ENCODE measurements at places on chromosomes 5 and 9.

DNA sequence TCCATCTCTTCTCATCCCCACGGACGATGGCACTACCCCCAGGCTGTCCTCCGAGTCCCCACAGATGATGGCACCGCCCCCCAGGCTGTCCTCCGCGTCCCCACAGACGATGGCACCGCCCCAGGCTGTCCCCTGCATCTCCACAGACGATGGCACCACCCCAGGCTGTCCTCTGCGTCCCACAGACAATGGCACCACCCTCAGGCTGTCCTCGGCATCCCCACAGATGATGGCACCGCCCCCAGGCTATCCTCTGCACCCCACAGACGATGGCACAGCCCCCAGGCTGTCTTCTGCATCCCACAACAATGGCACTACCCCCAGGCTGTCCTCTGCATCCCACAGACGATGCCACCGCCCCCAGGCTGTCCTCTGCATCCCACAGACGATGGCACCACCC lies 57.4 kb upstream of the PTCH1 start:
- DNase-seq, result no peak

GRCh38 chr5:15703901-15704300 lies 203.9 kb downstream of the FBXL7 start:
- DNase-seq, result no peak

DNA sequence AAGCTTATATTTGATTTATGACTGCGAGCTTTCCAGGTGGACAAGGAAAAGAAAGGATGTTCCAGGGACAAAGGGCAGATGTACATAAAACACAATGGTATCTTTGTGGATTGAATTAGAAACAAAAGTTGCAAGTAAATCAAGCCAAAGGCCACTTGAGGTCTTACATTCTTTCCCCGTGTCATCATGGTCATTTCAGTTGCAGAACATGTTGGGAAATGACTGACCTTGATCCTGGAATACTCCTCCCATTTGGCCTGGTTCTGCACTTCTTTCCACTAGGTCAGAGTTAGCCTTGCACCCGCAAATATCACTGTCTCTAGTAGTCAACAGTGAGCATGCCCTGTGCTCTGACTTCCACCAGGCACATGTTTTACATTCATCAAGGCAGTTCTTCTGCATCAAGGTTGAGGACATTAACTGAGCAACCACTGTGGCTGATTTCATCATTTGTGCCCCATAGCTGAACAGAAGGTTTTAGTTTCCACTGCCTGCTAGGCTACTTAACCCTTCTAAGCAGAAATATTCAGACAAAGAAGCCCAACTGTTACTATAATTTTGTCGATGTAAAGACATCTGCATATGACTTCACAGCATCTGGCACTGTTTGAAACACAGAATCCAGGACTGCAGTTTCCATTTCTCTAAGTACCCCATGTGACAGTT lies 1161.7 kb upstream of the DMAC1 start:
- DNase-seq, result no peak

GRCh38 chr9:74497748-74498620 lies 849 bp downstream of the RORB start:
- peak; percentile 14 for DNase-seq

DNA sequence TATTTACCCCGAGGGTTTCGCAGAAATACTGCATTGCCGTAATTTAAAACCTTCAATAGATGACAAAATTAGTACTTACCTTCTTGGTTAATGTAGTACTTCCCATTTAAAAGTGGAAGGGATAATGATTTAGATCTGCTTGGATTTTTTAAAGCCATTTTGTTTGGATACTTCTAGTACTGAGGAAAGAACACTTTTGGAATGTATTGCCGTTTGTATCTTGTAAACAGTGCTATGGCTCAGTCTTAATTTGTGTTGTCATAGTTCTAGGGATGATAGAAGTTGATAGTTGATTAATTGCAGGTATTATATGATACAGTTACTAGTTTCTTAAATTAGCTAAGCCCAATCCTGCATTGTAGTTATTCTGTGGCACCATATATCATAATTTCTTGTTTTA lies 33.1 kb downstream of the TNPO1 start:
- no peak for DNase-seq

GRCh38 chr5:35876454-35876853 lies 19.8 kb downstream of the IL7R start:
- DNase-seq, result no peak

DNA sequence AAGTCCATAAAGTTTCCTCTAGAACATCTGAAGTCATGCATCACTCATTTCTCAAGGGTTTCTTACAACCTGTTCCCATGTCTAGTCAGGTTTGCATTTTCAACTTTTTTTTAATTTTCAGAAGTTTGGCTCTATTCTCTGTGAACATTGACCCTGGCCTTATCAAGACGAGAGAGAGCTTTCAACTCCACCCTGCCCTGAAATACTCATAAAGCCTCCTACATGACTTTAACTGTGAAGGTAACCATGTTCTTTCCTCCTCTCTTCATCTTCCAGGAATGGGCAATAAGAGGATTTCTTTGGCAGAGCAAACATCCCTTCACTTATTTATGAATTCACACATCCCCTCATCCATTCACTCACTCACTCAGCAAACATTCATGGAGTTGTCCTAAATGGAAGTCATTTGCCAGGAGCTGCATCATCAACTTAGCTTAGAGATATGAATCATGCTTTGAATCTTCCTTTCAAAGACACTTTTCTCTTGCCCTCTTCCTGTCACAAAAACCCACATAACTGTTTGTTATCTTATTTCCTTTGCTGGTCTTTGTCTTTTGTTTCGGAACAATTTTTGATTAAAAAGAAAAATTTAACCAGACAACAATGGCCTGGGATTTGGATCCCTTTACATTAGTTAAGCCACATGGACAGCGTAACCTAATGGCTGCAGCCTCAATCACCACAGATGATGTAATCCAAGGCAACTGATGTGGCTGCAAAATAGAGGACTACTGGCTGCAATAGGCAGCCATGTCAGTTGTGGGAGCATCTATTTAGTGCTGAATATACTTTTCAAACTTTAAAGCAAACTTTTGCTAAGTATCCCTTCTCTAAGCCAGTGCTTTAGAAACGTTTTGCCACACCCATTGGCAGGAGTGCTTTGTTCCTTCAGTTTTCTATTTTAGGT lies 43.0 kb upstream of the GNAQ start:
- no peak for DNase-seq

- DNase-seq, result no peak
Observed at GRCh38 chr5:36651761-36652685, 45.6 kb downstream of the SLC1A3 start.

DNA sequence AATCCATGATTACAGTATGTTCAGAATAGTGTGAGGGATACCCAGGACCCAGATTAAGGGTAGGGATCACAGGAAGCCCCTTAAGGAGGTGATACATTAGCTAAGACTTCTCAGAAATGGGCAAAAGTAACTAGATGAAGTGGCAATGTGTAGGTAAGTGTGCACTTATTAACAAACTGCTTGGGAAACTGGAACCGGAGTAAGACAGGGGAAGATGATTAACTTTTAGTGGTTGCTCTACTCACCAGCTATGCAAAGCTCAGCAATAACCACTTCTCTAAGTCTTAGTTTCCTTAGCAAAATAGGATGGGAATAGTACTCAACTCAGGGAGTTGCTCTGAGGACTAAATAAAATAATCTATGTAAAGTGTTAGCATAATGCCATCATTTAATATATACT lies 182.2 kb downstream of the MCTP1 start:
- DNase-seq, result no peak

DNA sequence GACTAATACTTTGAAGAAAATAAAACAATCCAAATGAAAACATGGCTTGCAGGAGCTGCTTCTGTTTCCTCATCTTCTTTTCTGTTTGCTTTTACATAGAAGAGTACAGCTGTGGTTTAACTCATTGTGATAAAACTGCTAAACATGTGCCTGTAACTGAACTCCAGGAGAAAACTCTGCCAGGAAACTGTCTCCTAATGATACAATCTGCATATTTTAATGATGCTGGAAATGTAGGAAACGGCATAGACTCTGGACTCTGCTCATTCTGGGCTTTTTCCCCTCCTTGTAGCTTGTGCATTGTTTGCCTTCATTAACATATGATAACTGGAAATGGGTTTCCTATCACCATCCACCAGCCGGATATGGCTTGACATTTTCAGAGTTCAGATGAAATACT lies 813.3 kb upstream of the WWC1 start:
- no peak for DNase-seq

DNA sequence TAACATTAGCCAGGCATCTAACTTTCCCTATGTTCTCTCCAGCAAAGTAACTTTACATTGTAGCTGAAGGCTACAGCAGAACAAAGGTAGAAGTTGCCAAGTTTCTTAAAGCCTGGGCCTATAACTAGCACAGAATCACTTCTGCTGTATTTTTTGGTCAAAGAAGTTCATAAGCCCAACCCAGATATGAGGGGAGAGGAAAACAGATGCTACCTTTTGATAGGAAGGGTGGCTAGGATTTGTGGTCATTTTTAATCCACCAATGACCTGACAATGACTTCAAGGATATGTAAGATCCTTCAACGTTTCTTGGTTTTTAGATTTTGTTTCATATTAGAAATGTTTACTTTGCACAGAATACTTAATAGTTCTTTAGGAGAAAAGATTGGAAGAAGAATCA lies 64.2 kb upstream of the RANBP3L start:
- DNase-seq, result no peak

GRCh38 chr9:86549401-86549811 lies 195.2 kb upstream of the TUT7 start:
- no peak for DNase-seq

DNA sequence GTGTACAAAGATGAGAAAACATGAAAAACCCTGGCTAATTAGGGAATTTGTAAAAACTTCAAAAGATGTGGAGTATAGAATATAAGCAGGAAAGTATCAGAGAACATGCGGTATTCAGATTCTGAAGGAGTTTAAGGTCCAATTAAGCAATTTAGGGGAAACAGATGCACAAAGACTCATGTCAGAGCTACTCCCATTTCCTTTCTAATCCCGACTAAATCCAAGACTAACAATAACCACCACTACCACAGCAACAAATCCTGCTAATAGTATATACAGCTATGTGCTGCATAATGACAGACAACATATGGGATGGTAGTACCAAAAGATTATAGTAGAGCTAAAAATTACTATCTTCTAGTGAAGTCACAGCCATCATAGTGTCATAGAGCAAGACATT lies 102.1 kb downstream of the LURAP1L start:
- DNase-seq, result no peak

GRCh38 chr5:180324601-180324950 lies 28.6 kb downstream of the GFPT2 start:
- no peak for DNase-seq

GRCh38 chr9:130518943-130519799 lies 60.2 kb upstream of the FUBP3 start:
- DNase-seq, result no peak

GRCh38 chr9:86355814-86356213 lies 1.6 kb upstream of the TUT7 start:
- DNase-seq, result peak; percentile 77

DNA sequence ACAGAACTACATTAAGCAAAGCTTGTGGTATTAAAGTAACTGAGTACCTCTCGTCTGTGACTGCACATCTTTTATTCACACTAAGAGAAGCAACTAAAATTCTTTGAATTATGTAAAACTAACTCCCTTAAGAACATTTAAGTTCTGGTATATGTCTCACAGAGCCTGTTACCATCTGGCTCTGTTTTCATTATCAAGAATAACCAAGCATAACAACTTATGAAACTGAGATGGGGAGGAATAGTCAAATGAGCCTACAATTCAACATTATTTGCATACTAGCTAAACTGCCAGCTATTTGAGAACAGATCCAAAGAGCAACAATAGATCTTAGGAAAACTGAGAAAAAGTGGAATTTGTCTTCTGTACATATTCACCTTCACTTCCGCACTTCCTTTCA lies 25.3 kb upstream of the ISOC1 start:
- no peak for DNase-seq

GRCh38 chr5:82538339-82539034 lies 260.3 kb upstream of the RPS23 start:
- no peak for DNase-seq

- DNase-seq, result peak; percentile 82
Observed at GRCh38 chr5:151002250-151002649, 18.1 kb upstream of the GPX3 start.

DNA sequence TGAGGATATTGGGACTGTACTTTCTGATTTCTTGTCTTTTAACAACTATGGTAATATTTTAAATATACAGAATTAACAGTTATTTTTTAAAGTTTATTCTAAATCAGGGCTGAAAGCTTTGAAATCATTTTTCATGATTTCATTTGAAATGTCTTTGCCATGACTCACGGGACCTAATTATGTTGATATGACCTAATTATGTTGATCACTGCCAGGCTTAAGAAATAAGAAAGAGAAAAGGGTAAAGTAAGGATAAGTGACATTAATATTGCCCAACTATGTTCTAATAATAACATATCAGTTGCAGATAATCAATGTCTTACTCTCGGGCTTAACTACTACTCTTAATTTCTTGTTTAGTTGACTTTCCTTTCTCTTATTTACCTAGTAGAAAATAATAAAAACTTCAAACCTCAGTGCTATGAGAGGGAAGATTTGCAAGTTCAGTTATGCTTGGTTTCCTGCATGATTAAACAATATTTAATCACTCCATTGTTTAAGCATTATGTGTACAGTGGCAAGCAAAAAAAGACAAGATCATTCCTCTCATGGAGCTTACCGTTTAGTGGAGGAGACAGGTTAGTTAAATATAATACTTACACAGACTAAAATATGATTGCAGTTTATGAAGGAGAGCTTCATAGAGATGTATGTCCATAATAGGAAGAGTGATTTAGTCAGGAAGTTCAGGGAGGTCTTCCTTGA lies 67.0 kb upstream of the EIF4EBP3 start:
- no peak for DNase-seq

DNA sequence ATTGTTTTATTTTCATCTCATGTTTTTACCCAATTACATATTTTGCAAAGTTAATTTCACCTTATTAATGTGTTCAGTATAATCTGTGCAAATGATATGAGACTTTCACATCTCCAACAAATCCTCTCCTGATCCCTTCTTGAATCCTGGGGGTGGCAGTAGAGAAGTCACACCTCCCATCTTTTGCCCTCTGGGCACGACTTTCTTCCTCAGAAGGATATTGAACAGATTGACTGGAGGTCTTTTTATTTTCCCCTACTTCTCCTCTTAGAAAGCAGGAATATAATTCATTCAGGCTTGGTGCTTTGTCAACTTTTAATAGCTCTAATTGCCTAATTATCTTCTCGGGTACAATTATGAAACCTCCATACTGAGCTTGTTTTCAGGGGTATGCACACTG lies 1037.1 kb upstream of the NUDT12 start:
- no peak for DNase-seq

Measured in RWPE1 (cell line).